ENCODE measurements at places on chromosomes 4 and X.

- DNase-seq, result no peak
These were observed 61.2 kb downstream of the CDS1 start for GRCh38 chr4:84644087-84644486.

GRCh38 chrX:18769812-18770573, 62.5 kb downstream of the PPEF1 start:
- DNase-seq, result no peak

DNA sequence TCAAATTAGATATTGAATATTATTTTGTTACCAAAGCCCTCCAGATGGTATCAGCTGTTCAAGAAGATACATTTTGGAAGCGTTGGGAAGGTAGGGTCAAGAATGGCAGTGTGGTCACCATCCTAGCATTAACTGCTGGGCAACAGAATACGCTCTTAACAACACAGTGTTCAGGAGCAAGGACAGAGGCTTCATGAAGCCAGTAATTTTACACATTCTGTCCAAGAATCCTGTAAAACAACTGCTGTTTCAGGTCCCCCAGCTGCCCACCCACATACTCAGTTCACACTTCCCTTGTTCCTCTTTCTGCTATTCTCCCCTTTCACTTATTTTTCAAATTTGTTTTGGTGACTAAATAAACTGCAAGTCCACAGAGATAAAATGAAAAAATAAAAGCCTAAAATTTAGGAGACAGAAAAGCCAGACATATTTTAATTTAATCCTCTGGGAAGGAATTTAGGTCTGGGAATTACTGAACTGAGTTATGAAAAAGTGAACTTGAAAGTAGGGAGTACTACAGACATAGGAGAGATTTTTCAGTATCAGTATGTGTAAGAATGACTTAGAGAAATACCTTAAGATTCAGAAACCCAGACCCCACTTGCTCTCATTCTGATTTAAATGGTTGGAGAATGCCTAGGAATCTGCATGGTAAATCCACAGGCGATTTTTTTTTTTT, 406.7 kb downstream of the MAPK10 start:
- DNase-seq, result no peak

- DNase-seq, result peak; percentile 52
These were observed 18.8 kb downstream of the SPACA5 start for GRCh38 chrX:48025561-48025960.

- DNase-seq, result peak; percentile 10
These were observed 29.6 kb downstream of the MCUB start for GRCh38 chr4:109589605-109590004.

GRCh38 chr4:184163813-184164212, 53.9 kb downstream of the ENPP6 start:
- DNase-seq, result peak; percentile 80

DNA sequence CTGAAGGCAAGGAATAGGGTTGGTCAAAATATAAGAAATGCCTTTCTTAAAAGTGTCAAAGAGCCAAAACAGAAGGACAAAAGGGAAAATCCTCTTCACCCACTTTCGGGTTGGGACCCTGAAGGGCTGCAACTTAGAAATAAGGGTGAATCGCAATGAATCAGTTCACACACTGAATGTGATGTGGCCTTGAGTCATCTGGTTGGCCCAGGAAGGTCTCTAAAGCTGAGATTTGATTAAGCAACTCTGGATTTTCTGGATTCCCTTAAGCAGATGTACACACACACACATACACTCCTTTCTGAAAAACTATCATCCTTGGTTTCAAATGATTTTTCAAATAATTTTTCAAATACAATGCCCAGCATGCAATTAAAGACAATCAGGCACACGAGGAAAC, 13.1 kb downstream of the TAB3 start:
- DNase-seq, result no peak

DNA sequence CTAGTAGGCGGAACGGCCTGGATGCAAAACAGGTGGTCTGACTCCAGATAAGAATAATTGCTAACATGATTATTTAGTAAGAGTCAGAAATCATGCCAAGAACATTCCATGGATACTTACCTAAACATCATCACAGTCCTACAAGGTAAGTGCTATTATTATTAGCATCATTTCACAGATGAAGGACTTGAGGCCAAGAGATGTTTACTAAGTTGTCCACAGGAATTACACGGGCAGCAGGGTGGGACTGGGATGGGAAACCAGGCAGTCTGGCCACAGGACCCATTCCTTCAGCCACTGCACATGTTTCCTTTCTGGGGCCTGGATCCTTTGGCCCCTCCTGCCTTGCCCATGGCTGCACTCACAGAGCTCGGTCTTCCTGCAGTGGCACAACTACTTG, 48.3 kb downstream of the ANAPC4 start:
- no peak for DNase-seq

DNA sequence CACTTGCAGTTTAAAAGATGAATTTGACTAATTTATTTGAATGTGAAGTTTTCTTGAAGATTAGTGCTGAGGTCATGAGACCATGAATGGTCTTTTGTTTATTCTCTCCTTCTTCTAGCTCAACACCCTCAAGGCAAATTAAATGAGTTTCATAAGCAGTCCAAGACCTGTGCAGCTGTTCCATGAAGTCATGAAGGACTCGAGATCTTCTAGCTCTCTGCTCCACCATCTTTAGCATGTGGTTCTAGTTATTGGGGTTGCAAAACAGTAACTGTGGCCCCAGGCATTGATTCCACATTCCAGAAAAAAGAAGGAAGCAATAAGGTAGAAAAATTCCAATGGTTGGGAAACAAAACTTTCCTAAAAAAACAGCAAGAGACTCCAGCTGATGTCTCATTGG, 84.2 kb upstream of the HS3ST1 start:
- no peak for DNase-seq

GRCh38 chr4:117239434-117239833, 154.1 kb upstream of the TRAM1L1 start:
- DNase-seq, result no peak

DNA sequence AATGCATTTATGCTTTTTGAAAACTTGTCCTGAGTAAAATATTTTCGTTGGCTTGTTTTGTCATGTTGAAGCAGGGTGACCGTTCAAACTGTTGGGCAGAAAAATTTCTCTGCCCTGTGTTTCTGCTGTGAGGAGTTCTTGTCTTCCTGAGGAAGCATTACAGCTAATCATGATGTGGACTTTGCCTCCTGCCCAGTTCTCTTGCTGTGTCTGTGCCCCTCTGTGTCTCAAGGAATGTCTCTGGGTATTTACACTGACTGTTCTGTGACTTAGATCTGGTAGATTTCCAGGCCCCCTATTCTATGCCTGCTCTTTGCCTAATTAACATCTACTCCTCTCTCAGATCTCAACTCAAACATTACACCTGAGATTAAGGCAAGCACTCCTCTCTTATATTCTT, 30.4 kb upstream of the RPL34 start:
- no peak for DNase-seq

GRCh38 chr4:145535202-145535601, 53.5 kb downstream of the SMAD1 start:
- no peak for DNase-seq

DNA sequence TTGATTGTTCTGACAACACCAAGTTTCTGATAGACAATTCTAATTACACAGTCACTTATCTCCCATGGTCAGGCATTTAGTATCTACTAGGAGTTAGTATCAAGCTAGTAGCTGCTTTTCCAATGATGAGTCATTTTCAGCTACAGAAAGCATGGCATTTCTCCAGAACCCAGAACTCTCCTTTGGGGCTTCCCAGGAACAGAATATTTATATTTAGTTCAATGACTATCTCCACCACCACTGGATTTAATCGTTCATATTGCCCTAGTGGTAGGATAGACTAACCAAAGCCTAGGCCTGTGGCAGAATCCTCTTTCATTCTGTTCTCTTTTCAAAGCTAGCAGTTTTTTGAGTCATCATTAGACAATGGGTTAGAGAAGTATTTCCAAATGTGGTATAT, 569.4 kb downstream of the GABRG1 start:
- no peak for DNase-seq

DNA sequence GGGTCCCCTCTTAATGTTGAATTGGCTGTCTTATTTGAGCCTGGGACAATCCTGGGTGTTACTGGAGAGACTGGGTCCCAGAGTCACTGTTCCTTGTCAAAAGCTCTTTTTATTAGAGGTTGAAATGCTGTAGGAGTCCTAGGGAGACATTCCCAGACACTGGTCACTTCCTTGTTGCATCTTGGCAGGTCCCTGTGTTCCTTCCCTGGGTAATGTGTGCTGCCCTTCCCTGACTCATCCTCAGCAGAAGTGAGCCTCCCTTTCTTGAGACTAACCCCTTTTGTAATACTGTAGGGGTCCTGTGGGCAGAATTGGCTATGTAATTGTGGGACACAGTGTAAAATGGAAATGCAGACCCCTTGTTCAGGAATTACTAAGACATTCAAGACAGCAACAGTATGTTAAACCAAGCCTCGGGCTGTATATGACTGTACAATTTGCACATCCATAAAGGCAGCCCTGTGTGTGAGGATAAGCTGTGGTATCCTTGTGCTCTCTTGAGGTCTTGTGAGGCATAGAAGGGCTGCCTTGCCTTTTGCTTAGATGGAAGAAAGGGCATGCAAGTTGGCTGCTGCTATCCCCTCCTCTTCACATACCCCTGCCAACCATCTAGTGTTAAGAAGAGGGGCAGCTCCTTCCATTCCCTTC, 53.5 kb downstream of the DCLK2 start:
- no peak for DNase-seq

GRCh38 chr4:71198958-71199357, 139.9 kb upstream of the SLC4A4 start:
- no peak for DNase-seq

DNA sequence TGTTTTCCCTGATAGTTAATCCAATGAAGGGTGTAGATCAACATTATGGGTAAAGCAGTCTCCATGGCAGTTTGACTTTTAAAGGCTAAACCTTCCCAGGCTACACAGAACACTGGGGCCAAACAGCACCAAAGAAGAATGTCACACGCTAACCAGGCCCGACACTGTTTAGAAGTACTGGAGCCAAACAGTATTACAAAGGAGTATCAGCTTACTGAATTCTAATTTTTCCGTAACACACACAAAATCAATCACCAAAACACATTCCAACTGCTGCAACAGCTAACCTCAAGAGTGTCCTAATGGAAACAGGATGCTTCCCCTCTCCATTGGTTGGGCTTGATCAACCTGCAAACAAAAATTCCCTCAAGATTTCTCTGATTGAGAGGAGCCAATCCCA, 783.5 kb downstream of the PCDH18 start:
- DNase-seq, result no peak

DNA sequence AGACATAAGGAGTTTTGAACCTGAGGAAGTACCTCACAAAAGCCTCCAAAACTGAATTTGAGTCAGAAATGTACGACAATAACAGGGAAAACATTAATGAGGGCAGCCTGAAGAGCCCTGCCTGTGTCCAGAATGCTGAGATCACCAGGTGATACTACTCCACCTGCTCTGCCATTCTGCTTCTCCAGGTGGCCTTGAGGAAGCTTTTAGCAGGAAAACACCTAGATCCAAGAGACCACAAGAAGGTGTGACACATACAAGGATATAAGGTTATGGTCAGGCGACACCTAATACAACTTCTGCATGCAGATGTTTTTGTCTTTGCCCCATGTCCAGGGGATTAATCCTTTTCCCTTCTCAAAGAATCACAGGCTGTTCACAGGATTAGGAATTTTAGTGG, 15.3 kb downstream of the SOWAHB start:
- DNase-seq, result no peak

DNA sequence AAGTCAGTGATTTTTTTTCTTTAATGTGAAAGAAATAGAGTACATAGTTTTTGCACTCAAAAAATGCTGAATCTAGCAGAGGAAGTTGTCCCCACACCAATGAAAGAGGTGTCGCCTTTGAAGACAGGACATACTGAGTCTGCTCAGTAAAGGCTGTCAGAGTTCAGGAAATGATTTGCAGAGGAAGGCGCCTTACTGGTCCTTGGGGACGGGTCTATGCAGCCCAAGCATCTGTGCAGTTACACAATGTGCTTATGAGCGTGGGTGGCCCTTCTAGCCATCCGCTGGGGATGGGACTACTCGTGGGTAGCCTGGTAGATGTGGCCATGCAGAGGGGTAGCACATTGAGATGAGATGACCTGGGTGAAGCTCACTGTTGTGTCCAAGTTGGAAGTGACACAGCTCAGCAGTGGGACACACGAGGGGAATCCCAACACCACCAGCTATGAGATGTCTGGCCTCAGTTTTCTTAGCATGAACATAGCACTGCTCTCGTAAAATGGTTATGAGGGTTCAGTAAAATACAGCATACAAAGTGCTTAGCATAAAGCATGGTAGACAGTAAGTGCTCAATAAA, 116.5 kb upstream of the RBPJ start:
- DNase-seq, result no peak

GRCh38 chr4:53193111-53193510, 172.8 kb downstream of the SCFD2 start:
- no peak for DNase-seq

- DNase-seq, result peak; percentile 86
These were observed 367.6 kb downstream of the BCOR start for GRCh38 chrX:39729981-39730661.

- no peak for DNase-seq
These were observed 37.3 kb downstream of the APBB2 start for GRCh38 chr4:41177016-41177415.

- DNase-seq, result no peak
These were observed 68.8 kb downstream of the SLC2A9 start for GRCh38 chr4:9952415-9952950.

DNA sequence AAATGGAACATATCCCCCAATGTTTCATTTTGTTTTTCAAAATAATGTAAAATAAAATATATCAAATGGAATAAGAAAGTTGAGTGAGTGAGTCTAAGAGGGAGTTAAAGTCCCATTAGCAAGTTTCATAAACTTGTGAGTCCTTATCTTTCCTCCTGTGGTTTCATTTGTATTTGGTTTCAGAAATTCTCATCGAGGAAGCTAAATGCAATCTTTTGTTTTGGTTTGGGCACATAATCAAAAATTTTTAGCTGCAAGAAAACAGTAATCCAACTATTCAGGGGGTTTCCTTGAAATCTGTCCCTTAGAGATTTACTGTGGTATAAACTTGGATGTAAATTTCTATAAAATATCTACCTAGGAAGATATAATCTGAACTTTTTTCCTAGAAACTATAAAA, 124.2 kb downstream of the CAMK2D start:
- DNase-seq, result no peak

DNA sequence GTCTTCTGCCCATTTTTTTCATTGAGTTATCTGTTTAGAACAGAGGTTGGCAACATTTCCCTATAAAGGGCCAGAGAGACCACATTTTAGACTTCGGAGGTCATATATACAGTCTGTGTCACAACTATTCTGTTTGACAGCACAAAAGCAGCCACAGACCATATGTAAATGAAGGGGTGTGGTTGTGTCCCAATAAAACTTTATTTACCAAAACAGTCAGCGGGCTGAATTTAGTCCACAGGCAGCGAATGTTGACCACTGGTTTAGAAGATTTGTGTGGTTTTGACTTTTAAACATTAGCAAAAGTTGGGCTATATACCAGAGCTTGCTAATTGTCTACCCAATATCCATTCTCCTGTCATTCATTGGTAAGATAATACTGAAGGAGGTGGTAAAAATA, 150.8 kb downstream of the AMELX start:
- DNase-seq, result no peak

Measured in H7 (cell line).